ENCODE measurements at places on chromosomes 7 and 10. TPM values are rescaled to one million over a fixed set of nuclear protein-coding genes. Genes with fewer than 3 reads are reported as not detected.

DNA sequence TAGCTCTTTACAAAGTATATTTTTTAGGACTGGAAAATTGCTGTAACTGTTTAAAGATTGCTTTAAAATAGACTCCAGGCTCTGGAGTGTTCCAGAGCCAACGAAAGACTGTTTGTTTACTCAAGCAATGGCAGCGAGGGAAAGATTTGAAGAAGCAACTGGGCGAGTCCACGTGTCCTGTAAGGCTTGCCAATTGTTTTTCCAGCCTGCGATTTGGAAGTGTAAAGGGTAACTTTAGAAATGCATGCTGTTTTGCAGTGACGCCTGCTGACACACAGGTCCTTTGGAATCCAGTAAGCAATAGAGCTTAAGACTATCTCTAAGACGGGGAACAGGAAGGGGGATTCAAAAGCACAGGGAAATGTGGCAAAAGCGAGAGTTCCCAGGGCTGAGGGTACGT, 55.8 kb downstream of the TACC2 start:
- peak; percentile 74 for DNase-seq

- DNase-seq, result peak; percentile 94
Measured at GRCh38 chr7:140517546-140518369, 38.5 kb upstream of the MKRN1 start.

- no peak for DNase-seq
Measured at GRCh38 chr7:99615989-99616358, 772 bp upstream of the ZSCAN25 start.

GRCh38 chr7:84152995-84153394, 41.6 kb downstream of the SEMA3A start:
- no peak for DNase-seq

GRCh38 chr7:27516421-27516820, 146.3 kb downstream of the HIBADH start:
- DNase-seq, result no peak

GRCh38 chr7:97187067-97187466, 69.6 kb downstream of the SDHAF3 start:
- no peak for DNase-seq

- no peak for DNase-seq
Measured at GRCh38 chr10:101506829-101507661, 81.0 kb downstream of the POLL start.

DNA sequence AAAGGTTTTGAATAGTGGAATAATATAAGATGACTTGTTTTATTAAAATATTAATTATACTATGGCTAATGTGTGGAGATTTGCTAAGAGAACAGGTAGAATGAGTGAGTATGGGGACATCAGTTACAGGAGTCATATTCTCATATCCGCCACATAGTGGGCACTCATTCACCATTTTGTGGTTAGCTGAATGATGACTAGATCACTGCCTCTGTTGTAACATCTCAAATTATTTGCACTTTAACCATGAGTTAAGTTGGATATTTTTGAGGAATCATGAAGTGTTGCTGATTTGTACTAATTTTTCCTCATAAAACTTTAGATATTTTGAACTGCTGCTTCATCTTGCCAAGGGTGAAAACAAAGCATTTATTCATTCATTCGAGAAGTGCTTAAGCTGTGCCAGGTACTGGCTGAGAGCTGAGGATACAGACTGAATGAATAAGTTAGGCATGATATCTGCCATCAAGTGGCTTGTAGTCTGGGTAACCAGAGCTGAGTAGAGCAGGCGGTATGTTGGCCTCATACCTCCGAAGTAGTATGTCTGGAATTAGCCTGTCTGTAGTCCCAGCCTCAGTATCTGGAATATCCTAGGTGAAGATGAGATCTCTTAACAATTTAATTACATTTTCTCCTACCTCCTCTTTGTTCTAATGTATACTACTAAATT, 100.5 kb downstream of the ZEB1 start:
- no peak for DNase-seq

GRCh38 chr7:2477447-2478398, 1.5 kb upstream of the GRIFIN start:
- DNase-seq, result peak; percentile 76

DNA sequence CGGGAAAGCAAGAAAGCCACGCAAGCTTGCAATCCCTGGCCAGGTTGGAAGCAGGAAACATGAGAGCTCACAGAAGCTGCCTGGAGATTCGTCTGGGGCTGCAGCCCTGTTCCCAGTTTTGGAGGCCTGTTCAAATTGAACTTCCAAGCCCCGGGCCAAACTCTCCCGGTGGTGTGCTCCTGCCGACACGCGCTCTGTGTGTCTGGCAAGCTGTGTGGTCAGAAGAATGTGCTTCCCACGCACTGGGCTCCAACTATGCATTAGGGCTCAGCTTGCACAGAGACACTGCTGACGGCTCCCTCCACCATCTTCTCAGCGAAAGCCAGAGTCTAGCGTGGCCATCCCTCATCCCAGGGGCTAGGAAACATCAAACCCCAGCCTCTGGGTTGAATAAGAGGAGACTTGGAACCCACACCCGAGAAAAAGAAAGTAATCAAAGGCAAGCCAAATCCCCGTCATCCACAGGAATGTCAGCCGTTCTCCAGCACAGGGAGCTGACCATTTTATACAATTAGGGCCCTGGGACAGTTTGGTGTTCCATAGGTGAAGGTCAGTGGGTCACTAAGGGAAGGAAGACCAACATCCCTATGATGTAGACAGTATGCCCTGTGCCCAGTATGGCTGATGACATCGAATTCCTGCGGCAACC, 107.2 kb downstream of the FGFR2 start:
- DNase-seq, result no peak

GRCh38 chr7:45812946-45813345, 59.9 kb downstream of the CCDC201 start:
- no peak for DNase-seq

- no peak for DNase-seq
Measured at GRCh38 chr10:130766071-130766470, 545.5 kb downstream of the TCERG1L start.

DNA sequence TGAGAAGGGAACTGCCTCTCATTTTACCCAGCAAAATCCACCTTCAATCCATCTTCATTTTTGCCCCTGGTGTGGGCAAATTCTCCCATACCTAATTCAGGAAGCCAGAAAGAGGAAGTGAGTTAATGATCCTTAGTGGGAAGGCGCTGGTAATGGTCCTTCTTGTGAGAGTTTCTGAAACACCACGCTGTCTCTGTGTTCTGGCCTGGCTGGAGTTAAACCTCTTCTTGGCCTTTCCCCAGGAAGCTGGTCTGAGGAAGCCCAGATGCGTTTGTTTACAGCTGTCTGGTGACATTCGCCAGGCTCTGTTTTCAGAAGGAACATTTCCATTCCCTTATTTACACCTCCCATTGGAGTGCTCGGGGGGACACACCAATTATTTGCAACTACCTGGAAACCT, 24.3 kb downstream of the HTRA1 start:
- DNase-seq, result peak; percentile 56

DNA sequence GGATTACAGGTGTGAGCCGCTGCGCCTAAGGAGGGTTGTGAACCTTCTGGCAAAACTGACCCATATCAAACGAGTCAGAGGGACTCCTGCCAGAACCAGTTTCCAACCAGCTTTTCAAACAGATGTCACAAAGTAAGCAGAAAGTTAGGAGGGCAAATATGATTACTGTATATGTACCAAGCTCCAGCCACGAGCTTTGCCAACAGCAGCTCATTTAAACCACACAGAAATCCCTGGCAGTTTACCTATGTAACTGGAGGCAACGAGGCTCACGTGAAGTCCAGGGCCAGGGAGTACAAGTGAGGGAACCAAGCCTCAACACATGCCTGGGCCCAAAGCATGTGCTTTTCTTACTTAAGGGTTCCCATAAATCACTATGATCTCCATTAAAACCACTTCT, 12.5 kb upstream of the DAGLB start:
- no peak for DNase-seq

GRCh38 chr7:96235281-96235680, 86.6 kb downstream of the SLC25A13 start:
- no peak for DNase-seq

ADAP1 gene
- 35.7 TPM for total RNA-seq

URGCP gene
- total RNA-seq, result 24.9 TPM

CTTNBP2 gene
- total RNA-seq, result 10.9 TPM

PLEKHS1 gene
- total RNA-seq, result 0.23 TPM

TLL2 gene
- 0.84 TPM for total RNA-seq

RELN gene
- 22.0 TPM for total RNA-seq

ATG9B gene
- 0.64 TPM for total RNA-seq

All from hepatocyte (in vitro differentiated cells).